ENCODE measurements at places on chromosomes 2 and 18.

DNA sequence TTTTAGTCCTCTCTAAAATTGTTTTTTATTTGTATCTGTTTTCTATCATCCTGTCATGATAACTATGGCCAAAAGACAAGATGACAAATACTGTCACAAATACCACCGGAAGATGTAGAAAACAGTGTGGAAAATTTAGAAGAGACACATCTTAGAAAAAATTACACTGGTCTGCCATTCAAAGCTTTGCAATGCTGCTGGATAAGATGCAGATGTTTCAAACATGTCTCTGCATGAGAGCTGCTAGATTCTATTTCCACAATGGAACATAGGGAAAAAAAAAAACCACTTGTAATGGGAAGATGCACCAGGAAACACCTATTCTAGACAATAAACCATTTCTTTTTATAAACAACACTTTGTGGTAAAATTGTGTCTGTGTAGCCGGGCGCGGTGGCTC lies 5.8 kb upstream of the TAF1B start:
- no peak for DNase-seq

DNA sequence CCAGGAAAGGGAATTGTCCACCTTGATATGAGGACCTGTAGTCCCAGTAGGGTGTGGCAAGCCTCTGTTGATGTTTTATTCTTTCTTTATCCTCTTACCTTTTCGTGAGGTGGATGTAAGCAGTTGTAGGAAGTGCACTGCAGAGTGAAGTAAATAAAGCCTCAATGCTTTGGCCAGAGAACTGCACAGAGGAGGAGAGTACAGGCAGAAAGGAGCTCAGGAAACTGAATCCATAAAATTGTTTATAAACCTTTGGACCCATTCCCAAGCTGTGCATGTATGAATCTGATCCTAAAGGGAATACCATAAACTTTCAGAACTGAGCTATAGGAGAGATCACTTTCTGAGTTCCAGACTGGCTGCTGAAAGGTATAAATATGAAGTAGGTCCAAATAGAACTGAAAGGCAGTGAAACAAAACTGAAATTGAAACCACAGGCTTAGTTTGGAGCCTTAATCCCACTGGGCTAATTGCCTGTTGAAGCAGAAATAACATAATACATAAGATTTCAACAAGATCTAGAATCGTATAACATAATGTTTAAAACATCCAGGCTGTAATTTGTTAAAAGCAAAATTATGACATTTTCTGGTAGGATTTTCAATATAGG lies 17.9 kb upstream of the SLC9A4 start:
- DNase-seq = no peak

DNA sequence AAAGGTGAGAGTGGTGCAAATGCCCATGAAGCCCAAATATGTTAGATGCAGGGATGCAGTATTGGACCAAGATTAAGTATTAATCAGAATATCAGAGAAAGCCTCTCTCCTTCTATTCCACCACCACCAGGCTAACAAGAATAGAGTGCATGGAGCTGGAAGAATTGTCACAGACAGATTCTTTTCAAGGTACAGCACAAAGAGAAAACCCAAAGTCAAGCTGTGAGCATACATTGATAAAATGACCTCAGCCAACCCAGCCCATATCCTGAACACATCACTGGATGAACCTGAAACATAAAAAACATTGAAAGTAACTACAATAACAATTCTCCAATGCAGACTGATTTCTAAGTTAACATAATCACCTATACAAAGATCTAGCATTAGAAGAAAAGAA lies 445.7 kb upstream of the NETO1 start:
- DNase-seq = no peak

GRCh38 chr2:58045580-58046334 lies 849 bp upstream of the VRK2 start:
- no peak for DNase-seq

GRCh38 chr2:25941042-25941441 lies 41.3 kb downstream of the KIF3C start:
- no peak for DNase-seq

DNA sequence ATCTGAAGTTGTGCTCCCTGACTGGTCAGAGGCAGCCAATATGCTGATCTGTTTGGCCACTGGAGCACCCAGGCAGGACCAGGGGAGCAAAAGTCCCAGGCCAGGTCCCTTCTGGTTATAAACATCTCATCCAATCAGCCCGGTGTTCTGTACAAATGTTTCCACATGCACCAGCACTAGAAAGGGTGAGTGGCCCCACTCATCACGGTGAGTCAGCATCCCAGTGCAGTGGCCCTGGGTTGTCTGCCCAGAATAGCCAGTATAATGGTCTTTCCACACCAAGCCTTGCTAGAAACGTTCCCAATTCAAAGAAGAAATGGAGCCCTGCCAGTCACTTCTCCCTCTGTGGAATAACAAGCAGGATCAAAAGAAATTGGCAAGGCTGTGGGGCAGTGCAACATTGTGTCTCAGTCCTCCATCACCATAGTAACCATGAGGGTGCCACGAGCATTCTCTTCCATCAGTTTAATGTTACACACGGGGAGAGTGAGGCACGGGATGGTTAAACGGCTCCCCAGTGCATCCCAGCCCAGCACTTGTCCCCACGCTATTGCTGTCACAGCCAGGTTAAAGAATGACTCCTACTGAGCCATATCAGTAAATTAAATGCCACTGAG lies 174.9 kb downstream of the SEPTIN10 start:
- peak; percentile 84 for DNase-seq

- DNase-seq = no peak
Measured at GRCh38 chr18:38033282-38033681, 467.7 kb upstream of the CELF4 start.

GRCh38 chr2:179533875-179534274 lies 269.2 kb upstream of the SESTD1 start:
- DNase-seq = no peak

GRCh38 chr2:79622508-79622907 lies 109.7 kb downstream of the CTNNA2 start:
- no peak for DNase-seq

GRCh38 chr2:73013936-73014335 lies 57.6 kb downstream of the SFXN5 start:
- peak; percentile 42 for DNase-seq

DNA sequence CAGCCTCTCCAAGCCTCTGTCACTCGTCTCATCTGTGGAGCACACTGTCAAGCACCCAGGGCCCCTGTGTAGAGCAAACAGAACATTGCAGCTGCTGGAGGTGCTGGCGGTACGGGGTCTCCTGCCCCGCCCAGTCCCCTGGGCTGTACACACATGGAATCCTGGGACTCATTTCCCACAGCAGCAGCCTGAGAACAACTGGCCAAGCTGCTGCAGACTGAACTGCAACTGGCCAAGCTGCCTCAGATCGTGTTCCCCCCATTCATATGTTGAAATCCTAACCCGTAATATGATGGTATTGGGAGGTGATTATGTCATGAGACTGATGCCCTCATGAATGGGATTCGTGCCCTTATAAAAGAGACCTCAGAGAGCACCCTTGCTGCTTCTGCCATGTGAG lies 130.5 kb downstream of the NCK2 start:
- DNase-seq = no peak

- no peak for DNase-seq
Measured at GRCh38 chr2:46506131-46506706, 26.9 kb downstream of the TMEM247 start.

DNA sequence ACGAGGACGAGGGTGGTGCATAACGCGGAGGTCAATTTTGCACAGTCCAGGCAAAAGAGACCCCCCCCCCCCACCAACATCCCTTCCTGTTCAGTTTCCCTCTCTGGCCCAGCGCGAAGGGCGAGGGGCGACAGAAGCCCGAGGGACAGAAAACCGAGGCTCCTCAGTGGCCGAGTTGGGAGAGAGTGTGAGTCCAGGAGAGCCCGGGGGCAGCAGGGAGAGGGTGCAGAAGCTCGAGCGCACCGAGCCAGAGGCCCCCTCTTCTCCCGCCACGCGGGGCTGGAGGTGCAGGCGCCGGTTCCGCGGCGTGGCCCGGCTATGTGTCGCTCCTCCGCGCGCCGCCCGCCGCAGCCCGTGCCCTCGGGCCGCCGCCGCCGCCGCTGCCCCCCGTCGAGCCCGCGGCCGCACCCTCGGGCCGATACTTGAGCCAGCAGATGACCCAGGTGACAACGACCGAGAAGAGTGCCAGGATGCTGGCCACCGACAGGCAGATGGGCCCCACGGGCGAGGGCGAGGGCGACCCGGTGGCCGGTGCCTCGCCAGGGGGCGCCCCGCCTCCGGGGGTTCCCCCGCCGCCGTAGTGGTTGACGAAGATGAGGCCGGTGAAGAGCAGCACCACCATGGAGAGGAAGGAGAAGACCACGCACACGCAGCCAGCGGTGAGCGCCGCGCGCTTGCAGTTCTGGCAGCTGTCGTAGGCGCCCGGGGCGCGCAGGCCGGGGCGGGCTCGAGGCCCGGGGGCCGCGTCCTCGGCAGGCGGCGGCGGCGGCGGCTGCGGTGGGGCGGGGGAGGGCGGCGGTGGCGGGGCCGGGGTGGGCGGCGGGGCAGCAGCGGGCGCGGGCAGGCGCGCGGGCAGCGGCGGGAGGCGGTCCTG lies 20.2 kb upstream of the PAX3 start:
- DNase-seq = peak; percentile 31

- DNase-seq = peak; percentile 42
Measured at GRCh38 chr2:36356298-36356989, 866 bp downstream of the CRIM1 start.

DNA sequence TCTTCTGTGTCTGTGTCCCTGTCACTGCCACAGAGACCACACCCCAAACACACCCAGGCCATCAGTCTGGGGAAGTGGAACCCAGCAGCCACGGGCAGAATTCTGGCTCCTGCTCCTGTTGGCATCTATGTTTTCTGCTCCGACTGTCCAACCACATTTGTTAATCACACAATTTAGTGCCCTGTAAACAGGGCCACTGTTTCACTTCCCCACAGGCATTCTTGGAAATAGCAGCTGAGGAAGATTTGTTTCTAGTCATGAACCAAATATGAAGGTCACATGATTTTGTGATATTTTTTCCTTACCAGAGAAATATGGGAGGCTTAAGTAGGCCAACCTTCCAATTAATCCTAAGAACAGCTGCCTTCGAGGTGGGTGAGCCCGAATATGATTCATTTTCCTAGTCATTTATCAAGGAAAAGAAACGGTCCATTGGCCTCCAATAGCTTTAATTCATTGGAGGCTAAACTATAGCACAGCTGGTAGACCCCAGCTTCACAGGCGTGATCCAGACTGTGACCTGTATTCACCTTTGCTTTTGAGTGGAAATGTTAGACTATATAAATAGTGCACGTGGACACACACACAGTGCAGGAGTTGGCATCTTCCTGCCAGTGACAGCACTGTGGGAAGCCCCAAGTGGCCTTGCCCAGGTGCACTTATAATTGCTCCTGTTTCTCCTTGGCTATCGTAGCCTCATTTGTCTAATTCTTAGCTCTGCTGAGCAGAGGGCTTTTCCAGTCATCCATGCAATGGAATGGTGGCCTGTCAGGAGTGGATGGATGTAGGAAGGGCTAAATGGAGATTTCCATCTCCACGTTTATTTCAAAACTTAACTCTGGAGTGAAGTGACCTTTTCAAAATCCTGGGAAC lies 267.9 kb downstream of the LPIN1 start:
- DNase-seq = peak; percentile 75

DNA sequence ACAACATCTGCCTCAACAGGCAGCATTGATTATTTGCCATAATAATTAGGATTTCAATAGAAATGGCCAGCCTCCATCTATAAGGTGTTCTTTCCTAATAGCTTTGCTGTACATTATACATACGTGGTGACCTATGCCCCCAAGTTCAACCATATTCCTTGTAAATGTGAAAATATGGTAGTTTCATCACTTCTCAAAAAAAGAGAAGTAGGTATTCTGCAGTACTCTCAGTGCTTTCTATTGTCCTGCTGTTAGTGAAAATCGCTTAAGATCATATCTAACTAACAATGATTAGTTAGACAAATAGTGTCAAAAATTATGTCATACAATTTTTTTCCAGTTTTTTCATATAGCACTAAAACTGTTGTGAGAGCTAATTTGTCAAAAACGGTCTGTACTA lies 79.6 kb downstream of the SLC4A10 start:
- no peak for DNase-seq

GRCh38 chr2:35365859-35366258 lies 989.7 kb upstream of the CRIM1 start:
- DNase-seq = no peak

DNA sequence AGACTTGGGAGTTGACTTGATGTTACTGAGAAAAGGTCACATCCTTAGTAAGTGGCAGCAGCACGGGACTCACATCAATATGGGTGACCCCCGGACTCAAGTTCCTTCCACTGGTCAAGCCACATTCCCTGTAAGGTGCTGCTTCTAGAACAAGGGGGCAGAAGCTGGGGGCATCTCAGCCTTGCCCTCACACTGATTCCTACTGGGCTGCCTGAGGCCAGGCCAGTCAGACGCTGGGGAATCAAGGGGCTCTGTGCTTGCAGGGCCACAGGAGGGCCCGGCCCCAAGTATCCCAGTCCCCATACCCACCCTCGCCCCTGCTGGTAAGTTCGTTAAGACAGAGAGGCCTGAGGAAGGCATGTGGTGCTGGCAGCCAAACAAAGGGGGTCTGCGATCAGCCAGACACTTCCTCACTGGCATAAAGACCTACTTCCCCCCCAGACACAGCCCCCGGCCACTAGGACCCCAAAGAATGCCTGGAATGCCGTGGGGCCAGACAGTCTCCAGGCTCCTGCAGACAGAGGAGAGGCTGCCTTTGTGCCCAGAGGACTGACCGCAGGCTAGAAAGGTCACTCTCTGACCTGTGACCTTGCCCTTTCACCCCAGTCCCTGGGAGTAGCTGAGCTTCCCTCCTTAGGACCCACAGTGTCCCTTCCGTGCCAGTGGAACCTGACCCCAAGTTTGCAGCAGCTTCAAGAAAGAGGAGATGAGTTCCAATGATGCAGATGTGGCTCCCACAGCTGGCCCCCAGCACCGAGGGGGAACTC lies 83.6 kb downstream of the HS1BP3 start:
- no peak for DNase-seq

- DNase-seq = no peak
Measured at GRCh38 chr2:19559596-19560240, 201.3 kb upstream of the OSR1 start.

DNA sequence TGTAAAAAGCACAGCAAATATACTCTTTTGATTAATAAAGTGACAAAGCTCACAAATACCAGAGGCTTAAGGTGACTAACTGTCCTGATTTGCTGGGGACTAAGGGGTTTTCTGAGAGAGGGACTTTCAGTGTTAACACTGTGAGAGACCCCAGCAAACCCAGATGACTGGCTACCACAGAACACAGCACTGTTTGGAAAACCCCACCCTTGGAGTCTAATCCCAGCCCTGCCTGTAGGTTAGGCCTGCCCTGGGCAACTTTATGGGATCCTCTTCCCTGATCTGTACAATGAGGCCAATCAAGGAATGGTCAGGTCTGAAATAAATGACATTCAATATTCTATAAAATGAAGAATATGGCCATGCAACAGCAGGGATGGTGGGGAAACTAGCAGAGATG lies 30.5 kb upstream of the CTAGE1 start:
- DNase-seq = no peak
